ENCODE measurements at places on chromosomes 4 and X.

DNA sequence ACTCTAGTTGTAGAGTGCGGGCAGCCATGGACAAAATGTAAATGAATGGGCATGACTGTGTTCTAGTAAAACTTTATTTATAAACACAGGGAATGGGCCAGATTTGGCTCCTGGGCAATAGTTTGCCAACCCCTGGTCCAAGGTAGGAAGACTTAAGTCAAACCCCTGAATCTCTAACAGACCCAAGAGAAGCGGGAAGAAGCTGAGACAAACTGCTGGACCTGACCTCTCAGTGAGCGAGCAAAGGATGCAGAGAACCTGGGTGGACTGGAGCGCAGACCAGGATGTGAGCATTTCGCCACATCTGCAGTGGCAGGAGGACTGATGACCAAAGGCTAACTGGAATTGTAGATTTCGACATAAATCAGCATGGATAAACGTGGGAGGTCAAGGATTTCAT is 201.6 kb downstream of the STIM2 start:
- DNase-seq = no peak

- DNase-seq = no peak
Measured at GRCh38 chrX:44042751-44043150, 69.6 kb upstream of the NDP start.

DNA sequence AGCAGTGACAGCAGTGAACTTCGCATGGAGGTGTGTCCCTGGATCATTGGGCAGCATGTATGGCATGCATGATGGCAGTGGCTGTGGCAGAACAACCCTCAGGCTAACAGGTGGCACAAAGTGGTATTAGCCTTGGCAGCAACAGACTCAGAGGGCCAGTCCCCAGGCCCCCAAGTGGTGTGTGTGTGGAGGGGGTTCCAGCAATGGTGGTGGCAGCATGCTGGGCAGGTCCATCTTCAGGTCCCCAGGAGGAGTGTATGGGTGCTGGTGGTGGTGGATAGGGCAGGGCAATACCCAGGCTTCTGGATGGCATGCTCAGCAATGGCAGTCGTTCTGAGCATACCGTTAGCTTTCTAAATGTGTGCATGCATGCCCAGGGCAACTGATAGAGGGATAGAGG is 923.7 kb downstream of the PDHA2 start:
- no peak for DNase-seq

DNA sequence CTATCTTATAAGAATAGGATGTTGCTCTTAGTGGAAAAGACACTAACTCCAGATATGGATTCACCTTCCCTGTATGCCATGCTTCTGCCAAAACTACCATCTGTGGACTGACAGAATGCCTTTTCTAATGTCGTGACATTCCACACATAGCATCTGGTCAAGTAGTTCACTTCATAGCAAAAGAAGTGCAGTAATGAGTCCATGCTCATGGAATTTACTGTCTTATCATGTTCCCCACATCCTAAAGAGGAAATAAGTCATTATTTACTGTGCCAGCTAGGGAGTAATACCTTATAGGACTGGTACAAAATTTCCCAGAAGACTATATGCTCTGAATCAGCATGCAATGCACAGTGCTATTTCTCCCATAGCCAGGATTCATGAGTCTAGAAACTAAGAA is 562.4 kb downstream of the TLL1 start:
- DNase-seq = no peak

- DNase-seq = no peak
Measured at GRCh38 chr4:183843248-183843671, 61.8 kb upstream of the STOX2 start.

GRCh38 chrX:70132877-70133302 is 357 bp upstream of the IGBP1 start:
- no peak for DNase-seq

- DNase-seq = no peak
Measured at GRCh38 chrX:152884171-152884570, 13.7 kb upstream of the ZNF185 start.

GRCh38 chr4:70601422-70602039 is 9.5 kb downstream of the AMBN start:
- DNase-seq = peak; percentile 25

DNA sequence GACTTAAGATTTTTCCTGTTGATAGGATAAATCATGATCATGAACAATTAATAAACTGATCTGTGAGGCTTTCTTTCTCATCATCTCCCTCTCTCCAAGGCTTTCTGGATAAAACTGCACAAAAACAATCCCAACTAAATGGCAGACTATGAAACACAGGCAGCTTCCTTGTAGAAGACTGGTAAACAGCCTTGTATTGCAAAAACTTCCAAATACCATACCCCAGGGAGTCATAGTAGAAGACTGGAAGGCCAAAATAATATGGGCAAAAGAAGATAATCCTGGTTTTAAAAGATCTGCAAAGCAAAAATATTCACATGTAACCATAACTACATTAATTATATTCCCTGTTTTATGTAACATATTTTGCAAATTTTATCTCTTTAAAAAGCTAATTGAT is 113.0 kb downstream of the ANAPC10 start:
- no peak for DNase-seq

GRCh38 chr4:76448211-76448610 is 13.2 kb downstream of the SHROOM3 start:
- DNase-seq = no peak

- DNase-seq = no peak
Measured at GRCh38 chr4:10577018-10577417, 107.5 kb downstream of the CLNK start.

DNA sequence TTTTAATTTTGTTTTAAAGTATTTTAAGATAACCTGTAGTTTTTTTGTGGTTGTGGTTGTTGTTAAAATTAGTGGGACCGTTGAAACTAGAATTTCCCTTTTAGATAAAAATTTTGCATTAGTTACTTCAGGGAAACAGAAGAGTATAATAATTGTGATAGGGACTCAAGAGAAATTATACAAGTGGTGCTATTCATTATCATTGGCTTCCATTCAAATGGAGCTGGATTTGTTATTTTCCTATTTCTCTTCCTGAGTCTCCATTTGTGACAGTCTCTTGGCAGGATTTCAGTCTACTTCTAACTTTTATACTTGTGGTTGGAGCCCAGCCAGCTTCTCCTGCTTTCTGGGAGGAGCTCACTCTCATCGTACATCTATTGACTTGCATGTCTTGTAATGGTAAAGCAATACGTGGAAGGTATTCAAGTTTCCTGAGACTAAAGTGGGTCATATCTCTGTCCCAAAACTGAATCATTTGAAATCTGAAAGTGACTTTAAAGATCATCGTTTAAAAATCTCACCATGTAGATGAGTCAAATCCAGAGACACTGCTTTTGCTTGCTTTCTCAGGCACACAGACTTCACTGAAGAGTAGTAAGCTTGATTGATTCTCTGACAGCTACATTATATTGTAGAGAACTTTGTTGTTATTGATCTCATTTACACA is 155.8 kb downstream of the RPA4 start:
- DNase-seq = no peak

DNA sequence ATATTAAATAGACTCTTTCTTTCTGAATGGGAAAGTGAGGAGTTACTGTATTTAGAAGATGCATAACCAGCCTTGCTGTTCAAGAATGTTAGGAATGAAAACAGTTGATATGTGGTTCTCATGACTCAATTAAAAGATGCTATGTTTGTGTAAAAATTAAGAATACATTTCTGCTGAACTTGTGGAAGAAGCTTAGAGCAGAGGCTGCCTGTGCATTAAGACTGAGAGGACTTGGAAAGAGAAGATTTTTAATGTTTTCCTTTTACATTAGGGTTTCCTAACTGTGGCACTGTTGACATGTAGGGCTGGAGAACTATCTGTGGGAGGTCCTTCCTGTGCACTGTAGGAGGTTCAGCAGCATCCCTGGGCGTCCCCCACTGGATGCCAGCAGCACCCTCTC is 137.7 kb downstream of the GPR143 start:
- no peak for DNase-seq

DNA sequence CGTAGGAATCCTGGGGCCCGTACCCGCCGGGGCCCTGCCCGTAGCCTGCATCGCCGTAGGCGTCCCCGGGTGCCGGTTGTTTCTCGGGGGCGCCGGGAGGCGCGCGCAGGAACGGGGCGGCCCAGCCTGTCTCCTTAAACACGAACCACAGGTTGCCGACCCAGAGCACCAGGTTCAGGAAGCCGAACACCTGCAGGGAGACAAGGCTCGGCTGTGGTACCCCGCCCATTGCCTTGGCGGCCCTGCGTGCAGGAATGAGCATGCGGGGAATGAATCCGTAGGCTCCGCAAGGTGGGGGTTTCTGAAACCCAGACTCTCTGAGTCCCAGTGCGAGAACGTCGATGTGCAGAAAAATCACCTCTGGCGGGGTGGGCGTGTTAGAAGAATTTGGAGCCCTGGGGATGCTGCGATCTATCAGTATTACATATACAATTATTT is 5.4 kb upstream of the PRICKLE3 start:
- no peak for DNase-seq

GRCh38 chr4:138426786-138427185 is 184.6 kb upstream of the SLC7A11 start:
- DNase-seq = no peak

DNA sequence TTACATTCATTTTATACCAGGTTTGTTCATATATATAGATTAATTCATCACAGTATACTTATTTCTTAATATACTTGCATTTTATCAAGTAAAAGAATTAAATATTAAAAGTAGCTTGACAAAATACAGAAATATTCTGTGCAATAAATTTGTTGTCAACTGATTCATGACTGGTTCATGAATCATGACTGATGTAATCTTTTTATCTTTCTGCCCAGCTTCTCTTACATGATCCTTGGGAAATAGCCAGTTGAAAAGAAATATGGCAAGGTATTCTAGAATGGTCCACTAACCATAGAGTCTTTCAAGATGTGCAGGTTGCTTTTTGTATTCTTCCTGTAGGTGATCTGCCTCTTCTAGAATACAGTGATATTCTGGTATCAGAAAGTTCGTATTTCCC is 4.2 kb upstream of the CCNA2 start:
- DNase-seq = no peak

DNA sequence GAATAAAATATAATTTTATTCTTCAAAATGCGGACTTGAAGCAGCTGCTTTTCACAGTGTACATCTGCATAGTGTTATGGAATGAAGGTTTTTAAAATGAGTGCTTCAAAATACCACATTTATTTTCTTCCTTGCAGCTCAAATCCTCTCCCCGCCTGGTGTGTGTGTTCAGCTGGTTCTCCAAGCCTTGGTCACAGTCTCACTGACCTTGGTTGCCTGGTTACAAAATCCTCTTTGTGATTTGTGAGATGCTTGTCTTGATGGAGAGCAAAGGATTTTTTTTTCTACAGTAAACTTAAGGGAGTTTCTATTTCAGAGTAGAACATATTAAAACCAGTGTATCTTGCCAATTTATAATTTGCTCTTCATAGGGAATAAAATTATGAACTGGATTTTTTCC is 139.2 kb downstream of the PCDH18 start:
- DNase-seq = no peak

DNA sequence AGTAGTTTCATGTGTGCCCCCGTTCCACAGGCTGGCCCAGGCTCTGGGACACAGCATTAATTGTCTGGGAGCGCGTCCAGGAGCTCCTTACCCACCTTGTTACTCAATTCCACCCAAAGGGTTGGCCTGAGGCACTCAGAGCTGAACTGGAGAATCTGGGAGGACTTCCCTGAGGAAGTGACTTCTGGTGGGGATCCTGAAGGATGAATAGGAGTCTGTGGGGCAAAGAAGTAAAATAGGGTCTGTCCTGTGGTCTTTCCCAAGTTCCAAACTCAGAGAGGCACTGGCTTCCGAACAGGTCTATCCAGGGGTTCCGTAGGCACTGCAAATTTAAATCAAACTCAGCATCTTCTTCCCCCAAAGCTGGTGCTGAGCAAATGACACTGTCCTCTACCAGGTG is 204.3 kb downstream of the AFAP1 start:
- no peak for DNase-seq

DNA sequence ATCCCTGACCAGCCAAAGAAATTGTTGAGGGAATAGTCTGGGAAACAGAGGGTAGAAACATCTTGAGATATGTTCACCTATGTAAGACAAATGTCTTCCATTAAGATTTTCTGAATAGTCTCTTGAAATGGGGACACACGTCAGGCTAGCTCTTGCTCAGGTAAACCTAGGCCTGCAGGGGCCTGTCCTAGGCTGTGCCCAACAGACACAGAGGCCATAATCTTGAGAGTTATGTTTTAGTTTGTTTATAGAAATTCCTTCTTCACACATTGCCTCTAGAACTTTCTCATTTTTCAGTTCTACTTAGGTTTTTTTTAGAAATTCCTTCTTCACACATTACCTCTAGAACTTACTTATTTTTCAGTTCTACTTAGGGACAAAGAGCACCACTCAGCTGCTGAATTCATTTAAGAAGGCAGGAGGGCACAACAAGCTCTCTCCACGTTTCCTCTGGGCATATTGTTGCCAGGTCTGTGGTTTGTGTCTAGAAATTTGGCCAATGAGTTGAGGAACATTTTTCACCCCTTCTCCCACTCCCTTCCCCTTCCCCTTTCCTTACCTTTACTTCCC is 94.9 kb downstream of the ARHGAP24 start:
- DNase-seq = no peak

GRCh38 chr4:94650134-94650495 is 107.6 kb upstream of the BMPR1B start:
- no peak for DNase-seq

- no peak for DNase-seq
Measured at GRCh38 chr4:96698831-96699230, 858.9 kb downstream of the PDHA2 start.

DNA sequence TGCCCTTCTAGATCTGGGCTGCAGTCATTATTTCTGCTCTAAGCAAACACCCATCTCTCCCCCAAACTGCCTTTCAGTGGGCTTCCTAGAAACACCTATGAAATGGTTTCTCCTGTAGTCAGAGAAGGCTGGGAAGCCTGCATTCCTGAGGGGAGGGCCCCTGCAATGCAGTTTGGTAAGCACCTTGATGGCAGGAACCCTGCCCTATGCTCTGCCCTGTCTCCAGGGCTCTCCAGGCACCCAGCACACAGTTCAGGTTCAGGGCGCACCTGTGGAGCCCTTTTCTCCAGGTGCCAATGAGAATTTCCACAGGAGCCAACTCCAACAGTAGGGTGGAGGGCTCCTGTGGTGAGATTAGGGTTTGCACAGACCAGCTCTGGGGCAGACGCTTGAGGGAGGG is 69.1 kb upstream of the FBXW7 start:
- no peak for DNase-seq
